Cortex of kidney (tissue), 1 donor: ENCODE measurements at places on chromosomes 6 and 20.

- no peak for DNase-seq
Measured at GRCh38 chr20:57654363-57654997, 34.3 kb upstream of the ZBP1 start.

DNA sequence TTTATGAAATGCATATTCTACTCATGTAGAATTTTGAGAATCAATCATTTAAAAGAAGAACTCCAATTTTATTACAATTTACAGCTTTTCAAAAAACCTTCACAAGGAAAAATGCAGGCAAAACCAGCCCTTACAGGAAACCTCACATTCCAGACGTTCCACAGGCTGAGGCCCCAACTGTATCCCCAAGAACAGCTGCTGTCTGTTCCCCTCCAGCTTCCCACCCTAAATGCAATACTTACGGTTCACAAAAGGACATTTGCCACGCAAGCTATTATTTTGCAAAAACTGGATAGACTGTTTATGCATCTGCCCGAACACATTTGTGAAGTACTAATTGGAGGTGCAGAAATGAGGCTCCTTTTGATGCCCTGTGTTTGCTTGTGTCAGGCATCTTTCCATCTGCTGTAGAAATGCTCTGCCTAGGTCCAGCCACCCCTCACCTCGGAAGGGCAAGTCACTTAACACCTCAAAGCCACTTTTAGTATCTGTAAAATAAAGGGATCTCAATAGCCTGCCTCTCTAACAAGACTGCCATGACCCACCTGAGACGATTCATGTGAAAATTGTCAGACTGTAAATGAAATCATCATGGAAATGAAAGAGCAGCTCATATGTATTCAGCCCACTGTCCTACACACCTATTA is 26.5 kb downstream of the PDE10A start:
- DNase-seq: no peak

DNA sequence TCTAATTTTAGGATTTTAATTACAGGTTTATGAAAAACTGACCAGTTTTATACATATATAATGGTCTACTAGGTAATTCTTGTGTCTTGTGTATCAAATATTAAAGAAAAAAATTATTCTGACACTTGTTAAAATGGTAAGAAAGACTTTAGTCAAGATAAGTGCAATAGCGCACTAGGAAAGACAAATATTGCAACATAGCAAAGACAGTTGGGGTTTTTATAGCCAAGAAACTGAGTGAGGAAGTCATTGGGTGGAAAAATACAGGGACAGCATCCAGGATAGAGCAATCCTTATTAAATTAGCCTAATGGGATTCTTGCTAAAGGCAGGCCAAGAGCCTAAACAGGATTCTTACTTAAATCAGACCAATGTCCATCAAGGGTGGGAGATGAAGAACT is 71.1 kb downstream of the ROS1 start:
- DNase-seq: no peak

- no peak for DNase-seq
Measured at GRCh38 chr6:18352842-18353241, 34.3 kb upstream of the RNF144B start.

- no peak for DNase-seq
Measured at GRCh38 chr6:167464177-167464576, 139.3 kb downstream of the TTLL2 start.
